ENCODE measurements at places on chromosomes 2 and 18. TPM values are rescaled to one million over a fixed set of nuclear protein-coding genes. Genes with fewer than 3 reads are reported as not detected.
A peak's percentile ranks its signal among the peaks of the same experiment; 100 is the strongest.

Gene LBH
- total RNA-seq = 50.8 TPM

DNA sequence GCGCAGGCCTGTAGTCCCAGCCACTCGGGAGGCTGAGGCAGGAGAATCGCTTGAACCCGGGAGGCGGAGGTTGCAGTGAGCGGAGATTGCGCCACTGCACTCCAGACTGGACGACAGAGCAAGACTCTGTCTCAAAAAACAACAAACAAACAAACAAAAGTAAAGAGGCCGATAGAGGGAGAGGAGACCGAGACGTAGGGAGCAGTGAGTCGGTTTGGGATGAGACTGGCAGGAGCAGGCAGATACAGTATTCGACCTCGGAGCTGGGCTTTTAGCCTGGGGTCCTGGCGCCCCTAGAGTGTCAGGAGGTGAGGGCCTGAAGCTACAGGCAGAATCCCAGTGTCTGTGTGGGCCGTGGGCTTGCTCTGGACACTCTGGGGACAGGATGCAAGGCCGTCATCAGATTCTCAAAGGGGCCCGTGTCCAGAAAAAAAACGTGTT lies 51.2 kb downstream of the SLC4A1AP start:
- no peaks in the 10 kb centered on the region for H3K36me3 ChIP-seq
- H3K27ac ChIP-seq = no peak overlapping the region
- no peak overlapping the region for H3K4me3 ChIP-seq
- H3K4me1 ChIP-seq = no peaks in the 10 kb centered on the region
- H3K27me3 ChIP-seq = no peaks in the 10 kb centered on the region

GRCh38 chr18:22974707-22975106 lies 41.6 kb downstream of the RBBP8 start:
- DNase-seq = no peak
- peaks cover 6% of the 10 kb centered on the region for H3K4me1 ChIP-seq
- no peaks in the 10 kb centered on the region for H3K36me3 ChIP-seq
- no peak overlapping the region for H3K4me3 ChIP-seq
- H3K27ac ChIP-seq = peak overlapping the region; percentile 34

Gene ILKAP
- 21.1 TPM for total RNA-seq

Gene SH3BP4
- 18.4 TPM for total RNA-seq

DNA sequence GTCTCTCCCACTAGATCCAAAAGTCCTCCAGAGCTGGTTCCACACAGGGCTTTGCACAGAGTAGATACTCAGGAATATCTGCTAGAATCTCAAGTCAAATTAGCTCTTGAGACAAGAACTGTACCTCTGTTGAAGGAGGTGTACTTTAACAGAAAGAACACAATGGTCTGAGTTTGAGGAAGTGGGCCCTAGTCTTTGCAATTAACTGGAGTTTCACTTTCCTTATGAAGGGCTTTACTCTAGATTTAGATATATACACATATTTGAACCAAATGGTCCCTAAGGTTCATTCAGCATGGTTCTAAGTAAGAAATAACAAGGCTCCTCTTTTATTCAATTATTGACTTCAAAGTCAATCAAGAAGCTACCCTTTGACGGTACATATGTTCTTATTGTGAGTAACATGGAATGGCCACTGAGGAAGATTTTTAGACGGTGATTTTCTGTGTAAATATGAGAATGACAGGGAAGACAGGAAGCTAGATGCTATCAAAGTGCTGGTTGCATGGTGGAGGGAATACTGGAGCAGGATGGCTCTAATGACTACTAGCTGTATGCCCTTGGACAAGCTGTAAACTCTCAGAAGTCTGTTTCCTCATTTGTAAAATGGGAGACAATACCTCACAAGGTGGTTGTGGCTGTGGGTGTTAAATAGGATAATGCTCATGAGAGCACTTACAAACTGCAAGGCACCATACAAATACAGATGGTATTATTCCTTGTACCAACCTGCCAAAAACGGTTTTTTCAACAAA lies 73.5 kb upstream of the SERTAD2 start:
- H3K27ac ChIP-seq = no peak overlapping the region
- no peaks in the 10 kb centered on the region for H3K36me3 ChIP-seq
- H3K4me3 ChIP-seq = no peak overlapping the region

All from liver (tissue), 10 donors.